Cortex of kidney (tissue), 1 donor: ENCODE measurements at places on chromosomes 4 and X.

DNA sequence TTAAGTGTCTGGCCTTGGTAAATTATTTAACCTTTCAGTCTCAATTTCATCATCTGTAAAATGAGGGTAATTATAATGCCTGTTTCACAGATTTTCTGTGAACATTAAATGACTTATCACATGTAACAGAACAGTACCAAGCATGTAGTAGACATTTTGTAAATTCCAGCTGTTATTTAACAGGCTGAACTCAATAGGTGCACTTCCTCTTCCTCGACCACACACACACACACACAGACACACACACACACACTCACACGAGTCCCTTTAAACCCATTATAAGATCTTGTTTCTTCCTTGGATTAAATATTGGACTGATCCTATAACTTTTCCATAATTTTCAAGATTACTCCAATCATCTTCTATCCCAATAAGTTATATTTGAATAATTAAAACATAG, 53.4 kb upstream of the COL25A1 start:
- DNase-seq, result no peak

DNA sequence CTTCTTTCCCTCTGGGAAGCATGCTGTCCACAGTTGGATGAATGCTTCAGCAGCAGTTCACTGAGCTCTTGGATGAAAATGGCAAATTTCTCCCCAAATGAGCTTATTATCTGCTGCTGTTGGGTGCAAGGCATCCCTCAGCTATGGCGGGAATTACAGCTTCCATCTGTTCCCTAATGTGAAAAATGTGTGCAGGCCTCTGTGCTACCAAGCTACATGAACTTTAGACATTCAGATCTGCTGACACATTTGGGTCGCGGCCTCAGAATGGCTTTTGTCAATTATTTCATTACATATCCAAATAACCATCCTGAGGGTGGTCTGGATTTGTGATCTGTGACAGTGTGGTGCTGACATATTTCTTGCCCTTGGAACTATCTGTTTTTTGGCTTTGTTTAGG, 119.5 kb upstream of the SCML1 start:
- no peak for DNase-seq

GRCh38 chr4:102564399-102565059, 63.4 kb downstream of the NFKB1 start:
- no peak for DNase-seq

GRCh38 chr4:3221184-3221494, 27.8 kb upstream of the MSANTD1 start:
- DNase-seq, result no peak

- no peak for DNase-seq
These were observed 29.5 kb downstream of the MSL3 start for GRCh38 chrX:11787564-11787963.

DNA sequence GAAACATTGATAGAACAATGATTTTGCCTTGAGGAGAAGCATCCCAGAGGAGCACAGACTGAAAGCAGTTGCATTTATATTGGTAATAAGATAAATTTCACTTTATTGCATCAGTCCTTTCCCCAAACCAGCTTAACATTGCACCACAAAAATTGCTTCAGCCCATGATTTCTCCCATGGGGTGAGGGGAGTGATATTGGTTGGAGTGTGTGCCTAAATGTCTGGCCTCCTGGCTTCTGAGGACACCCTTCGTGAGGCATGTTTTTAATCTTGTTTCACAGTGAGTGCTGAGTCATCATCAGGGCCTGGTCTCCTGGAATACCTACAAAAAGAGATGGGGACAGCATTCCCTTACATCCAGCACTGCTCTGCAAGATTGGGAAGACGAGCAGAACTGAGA, 487.9 kb downstream of the C4orf33 start:
- no peak for DNase-seq

- no peak for DNase-seq
These were observed 3.5 kb downstream of the HUWE1 start for GRCh38 chrX:53682885-53683555.

DNA sequence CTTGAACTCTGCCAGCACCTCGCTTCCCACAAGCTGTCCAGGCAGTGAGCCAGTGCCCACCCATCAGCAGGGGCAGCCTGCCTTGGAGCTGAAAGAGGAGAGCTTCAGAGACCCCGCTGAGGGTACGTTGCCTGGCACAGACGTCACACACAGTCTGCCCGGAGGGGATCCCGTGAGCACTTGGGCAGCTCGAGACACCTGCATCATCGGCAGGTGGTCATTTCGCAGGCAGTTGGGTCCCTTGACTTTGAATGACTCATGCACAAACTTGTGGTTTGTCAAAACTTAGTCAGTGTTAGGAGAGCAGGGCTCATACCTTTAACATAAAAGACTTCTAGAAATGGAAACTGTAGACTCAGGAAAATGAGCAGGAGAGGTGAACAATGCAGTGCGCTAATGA, 9.9 kb downstream of the TACC3 start:
- no peak for DNase-seq

- no peak for DNase-seq
These were observed 20.2 kb upstream of the RASGEF1B start for GRCh38 chr4:81491943-81492342.

GRCh38 chr4:52870225-52870624, 8.1 kb downstream of the RASL11B start:
- no peak for DNase-seq

- no peak for DNase-seq
These were observed 19.1 kb upstream of the TEX13B start for GRCh38 chrX:108001218-108001814.

DNA sequence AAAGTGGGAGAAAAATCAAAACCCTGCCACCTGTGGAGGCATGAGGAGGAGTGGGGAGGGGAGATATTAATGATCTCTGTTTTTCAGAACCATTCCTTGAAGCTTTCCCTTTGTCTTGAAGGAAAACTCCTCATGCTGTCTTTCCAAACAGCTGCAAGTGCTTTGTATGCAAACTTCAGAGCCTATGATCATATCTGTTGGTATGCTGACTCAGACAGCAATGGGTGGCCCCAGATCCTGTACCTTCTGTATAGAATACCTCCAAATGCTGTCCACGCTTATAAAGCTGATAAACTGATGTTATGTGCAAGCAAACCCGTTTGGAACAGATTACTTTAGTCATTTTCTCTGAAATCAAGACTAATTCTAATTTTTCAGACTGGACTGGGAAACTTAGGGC, 31.9 kb downstream of the BMP15 start:
- DNase-seq, result no peak

GRCh38 chrX:56793521-56794320, 64.7 kb downstream of the NBDY start:
- DNase-seq, result no peak

GRCh38 chrX:132433001-132433400, 55.8 kb downstream of the MBNL3 start:
- no peak for DNase-seq

DNA sequence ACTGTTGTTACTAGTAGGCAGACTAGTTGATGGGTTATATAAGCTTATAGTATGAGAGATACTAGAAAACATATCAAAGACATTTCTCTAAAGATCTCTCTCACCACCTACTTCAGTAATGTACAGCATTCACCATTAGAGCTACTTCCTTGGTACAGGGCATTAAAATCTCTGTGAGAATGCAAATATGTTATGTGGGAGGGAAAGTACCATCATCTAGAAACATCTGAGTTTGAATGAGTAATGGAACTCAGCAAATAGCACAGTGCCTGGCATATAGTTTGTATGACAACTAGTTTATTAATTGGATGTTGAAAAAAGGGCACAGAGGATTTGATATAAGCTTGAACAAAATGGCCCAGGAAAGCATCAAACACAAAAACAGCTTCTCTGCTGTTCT, 211.1 kb downstream of the GLUD2 start:
- DNase-seq, result no peak

DNA sequence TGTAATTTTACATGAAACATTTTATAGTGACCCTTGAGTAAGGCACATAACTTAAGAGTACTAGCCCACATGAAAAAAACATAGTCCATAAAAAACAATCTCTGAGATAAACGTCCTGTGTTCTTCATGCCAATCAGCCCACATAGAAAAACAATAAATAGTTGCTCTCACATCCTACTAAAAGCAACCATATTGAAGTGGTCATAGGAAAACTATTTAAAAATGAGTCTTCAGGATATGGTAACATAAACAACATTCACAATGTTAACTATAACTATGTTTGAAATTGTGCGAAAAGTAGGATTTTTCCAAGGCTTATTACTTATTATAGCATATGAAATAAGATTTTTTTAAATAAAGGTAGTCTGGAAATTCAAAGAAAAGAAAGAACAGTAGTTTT, 77.1 kb upstream of the EPHA5 start:
- no peak for DNase-seq

GRCh38 chr4:111502626-111503025, 642.6 kb upstream of the FAM241A start:
- no peak for DNase-seq

GRCh38 chrX:68931345-68931744, 102.5 kb downstream of the EFNB1 start:
- DNase-seq, result no peak

- no peak for DNase-seq
These were observed 16.3 kb downstream of the MAML3 start for GRCh38 chr4:140137671-140138070.

DNA sequence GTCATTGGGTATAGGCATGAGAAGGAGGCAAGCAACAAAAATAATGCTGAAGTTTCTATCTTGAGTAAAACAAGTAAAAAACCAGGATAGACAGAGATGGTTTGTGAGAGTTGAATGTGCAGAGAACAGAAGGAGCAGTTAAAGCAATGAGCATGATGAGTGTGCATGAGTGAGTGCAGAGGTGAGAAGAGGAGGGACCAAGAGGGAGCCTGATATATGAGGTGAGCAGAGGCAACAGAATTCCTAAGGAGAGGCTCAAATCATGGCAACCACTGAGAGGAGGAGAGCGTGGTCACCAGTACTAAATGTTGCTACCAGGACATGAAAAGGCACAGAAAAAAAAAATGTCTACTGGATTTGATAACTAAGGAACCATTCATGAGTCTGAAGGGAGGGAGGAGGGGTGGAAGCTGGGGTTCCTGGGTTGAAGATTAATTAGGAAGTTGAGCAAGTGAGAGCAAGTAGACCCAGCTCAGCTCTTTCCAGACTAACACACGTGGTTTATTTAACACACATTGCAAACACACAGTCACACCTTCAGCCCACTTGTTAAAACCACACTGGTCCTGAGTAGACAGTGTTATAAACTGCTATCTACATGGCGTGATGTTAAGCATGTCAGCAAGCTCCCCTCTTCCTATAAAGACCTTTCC, 69.0 kb upstream of the IQCM start:
- no peak for DNase-seq

GRCh38 chr4:182206916-182207315, 36.3 kb upstream of the TENM3 start:
- DNase-seq, result no peak

DNA sequence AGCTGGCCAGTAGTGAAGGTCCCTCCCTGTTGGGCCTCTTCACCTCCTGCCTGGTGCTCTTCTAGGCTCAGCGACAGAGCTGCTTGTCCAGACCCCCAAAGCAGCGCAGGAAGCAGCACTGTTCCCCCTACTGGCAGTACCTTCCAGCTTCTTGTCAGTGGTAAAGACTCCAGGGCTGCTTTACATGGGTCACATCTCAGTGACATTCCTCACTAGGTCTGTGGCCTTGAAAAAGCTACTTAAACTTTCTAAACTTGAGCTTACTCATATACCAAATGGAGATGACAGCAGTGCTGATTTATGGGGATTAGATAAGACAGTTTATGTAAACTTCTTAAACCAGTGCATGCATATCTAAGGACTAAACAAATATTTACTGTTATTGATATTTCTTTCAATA, 117.3 kb downstream of the FAT4 start:
- no peak for DNase-seq

GRCh38 chr4:153502584-153502983, 36.4 kb downstream of the TMEM131L start:
- DNase-seq, result no peak

- no peak for DNase-seq
These were observed 103.6 kb downstream of the PHOX2B start for GRCh38 chr4:41644915-41645295.

DNA sequence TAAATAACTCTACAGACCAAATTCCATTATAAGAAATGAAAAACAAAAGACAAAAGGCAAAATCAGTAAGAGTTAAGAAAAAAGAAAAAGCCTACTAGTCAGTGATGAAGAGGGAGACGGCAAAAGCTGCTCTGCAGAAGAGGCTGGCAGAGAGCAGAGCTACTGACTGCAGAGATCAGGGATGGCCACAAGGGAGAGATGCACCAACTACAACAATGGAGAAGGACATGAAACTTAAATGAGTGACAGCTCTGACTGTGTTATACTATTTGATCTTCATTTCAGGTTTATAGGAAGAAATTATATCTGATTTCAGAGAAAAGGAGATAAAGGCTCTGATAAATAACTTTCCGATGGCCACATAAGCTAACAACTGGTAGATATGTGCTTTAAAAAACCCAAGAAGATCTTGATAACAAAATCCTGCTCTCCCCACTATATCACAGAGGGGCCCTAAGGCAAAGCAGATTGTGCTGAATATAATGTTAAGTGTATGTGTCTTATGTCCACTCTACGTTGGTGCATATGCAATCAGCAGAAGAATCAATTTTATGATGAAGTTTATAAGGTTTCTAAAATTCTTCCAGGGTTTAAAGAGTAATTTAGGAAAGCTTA, 58.4 kb upstream of the COX18 start:
- no peak for DNase-seq

GRCh38 chrX:150990910-150991309, 7.8 kb downstream of the HMGB3 start:
- no peak for DNase-seq
